ENCODE measurements at places on chromosomes 7 and 10.

DNA sequence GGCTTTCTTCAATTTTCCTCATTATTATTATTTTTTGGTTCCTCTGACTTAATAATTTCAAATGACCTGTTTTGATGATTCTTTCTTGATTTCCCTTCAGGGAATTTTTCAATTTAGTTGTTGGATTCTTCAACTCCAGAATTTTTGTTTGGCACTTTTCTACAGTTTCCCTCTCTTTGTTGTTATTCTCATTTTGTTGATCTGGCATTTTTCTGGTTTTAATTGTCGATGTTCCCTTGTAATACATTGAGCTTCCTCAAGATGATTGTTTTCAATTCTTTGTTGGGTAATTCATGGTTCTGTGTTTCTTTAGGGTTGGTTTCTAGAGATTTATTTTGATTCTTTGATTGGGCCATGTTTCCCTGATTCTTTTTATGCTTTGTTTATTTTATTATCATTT is 67.8 kb upstream of the DNAJC1 start:
- no peak for DNase-seq

DNA sequence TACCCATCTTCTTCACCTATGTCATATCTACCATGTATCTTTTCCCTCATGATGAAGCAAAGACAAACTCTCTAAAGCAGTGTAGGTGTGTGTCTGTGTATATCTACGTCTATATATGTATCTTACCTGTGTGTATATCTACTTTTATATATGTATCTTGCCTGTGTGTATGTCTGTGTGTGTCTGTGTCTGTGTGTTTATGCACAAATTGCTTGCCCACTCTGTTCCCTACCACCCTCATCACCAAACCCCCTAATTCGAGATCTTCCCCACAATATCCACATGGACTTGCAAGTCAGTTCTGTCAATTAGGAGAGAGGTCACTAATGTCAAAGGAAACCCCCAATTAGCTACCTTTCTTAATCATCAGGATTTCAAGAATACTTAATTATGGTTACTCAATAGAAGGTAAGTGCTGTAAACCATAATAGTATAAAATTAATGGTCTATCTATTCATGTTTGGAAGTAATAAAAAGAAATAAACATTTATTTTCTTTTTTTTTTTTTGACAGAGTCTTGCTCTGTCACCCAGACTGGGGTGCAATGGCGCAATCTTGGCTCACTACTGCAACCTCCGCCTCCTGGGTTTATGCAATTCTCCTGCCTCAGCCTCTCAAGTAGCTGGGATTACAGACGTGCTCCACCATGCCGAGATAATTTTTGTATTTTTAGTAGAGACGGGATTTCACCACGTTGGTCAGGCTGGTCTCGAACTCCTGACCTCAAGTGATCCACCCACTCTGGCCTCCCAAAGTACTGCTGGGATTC is 43.6 kb downstream of the ANKRD61 start:
- DNase-seq, result no peak

GRCh38 chr10:127925471-127926207 is 18.7 kb downstream of the PTPRE start:
- no peak for DNase-seq

DNA sequence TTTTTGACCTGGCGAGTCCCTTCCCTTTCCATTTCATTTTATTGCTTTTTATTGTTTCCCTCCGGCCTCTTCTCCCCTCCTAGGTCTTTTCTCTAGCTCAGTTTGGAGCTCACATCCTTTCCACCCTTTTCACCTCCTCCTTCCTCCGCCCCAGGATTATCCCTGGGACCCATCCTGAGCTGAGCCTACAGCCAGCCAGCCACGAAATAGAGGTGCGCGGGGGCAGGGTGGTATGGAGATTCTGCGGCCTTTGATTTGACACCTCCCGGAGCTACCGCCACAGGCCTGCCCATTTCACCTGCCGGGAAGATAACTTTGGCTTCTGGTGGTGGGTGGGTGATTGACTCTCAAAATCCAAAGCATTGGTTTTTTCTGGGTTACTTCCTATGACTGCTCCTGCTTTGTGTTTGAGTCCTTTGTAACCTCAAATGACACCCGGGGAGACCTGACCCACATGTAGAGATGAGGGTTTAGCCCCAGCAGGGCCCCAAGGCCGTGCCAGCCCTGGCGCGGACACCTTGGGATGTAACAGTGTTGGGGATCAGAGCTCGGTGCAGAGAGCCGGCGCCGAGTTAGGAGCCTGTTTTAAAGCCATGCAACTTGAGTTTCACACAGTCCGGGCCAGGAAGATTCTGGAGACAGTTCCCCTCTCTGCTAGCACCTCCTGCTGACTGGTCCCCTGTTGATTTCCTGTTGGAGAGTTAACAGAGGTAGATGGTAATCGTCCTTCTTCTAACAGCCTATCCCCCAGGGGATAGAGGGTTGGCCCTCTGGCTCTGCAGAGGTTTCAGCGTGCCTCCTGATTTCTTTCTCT is 1.5 kb downstream of the DUSP5 start:
- no peak for DNase-seq

DNA sequence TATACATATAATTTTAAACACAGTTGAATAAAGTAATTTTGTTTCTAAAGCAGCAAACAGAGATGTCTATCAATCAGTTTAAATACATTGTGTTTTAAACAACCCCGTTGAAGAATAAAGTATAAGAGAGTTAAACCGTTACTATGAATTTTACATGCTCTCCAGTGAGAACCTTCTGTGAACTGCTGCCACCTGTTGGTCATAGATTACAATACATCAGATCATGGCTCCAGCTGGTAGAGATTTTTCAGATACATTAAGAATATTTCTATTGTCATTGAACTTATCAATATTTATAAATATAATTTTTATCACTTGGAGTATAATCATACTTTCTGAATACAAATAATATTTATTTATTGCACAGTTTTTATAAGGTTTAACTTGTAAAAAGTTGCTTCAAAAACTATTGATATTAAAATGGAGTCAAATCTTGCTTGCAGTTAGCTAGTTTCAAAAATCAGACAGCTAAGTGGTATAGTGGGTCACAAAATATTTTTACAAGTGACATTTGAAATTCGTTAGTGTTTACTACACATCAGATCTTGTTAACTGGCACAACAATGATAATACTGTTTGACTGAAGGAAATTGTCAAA is 561.2 kb upstream of the PHF14 start:
- DNase-seq, result peak; percentile 36

GRCh38 chr7:155725006-155725355 is 80.5 kb downstream of the RBM33 start:
- DNase-seq, result no peak

DNA sequence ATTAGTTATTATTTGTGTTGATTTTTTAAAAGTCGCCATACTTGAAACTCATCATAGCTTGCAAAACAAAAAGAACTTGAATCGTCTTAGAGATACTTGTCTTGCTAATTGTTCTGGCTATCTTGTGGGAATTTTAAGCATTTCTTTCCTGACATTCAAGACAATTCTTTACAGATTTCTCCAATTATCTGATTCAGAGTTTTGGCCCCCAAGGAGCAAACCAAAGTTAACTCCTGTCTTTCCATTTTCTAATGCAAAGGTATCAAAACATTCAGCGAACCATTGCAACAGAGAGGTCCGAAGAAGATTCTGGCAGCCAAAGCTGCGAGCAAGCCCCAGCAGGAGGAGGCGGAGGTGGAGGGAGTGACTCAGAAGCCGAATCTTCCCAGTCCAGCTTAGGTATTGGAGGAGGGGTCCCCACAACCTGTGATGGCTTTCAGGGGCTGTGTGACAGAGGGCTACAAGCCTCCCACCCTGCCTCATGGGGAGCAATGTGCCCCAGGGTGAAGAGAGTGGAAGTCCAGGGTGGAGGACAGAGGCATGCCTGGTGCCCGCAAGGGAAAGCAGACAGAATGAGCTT is 119.4 kb upstream of the STK17A start:
- DNase-seq, result no peak

DNA sequence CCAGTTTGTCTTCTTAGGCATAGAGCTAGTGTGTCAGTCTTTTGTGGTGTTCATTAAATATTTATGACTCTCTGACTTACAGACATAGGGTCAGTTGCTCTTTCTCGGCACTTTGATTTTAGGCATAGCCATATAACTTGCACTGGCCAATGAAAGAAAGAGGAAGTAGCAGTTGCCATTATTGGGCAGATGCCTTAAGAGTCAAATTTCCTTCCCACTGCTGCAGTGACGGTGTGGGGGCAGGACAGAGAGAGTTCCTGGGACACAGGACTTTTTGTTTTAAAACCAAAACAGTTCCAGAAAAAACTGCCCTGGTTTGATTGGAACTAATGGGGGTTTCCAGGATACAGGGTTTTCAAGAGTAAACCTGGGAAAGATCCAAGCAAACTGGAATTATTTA is 60.2 kb upstream of the PHF14 start:
- DNase-seq, result no peak

DNA sequence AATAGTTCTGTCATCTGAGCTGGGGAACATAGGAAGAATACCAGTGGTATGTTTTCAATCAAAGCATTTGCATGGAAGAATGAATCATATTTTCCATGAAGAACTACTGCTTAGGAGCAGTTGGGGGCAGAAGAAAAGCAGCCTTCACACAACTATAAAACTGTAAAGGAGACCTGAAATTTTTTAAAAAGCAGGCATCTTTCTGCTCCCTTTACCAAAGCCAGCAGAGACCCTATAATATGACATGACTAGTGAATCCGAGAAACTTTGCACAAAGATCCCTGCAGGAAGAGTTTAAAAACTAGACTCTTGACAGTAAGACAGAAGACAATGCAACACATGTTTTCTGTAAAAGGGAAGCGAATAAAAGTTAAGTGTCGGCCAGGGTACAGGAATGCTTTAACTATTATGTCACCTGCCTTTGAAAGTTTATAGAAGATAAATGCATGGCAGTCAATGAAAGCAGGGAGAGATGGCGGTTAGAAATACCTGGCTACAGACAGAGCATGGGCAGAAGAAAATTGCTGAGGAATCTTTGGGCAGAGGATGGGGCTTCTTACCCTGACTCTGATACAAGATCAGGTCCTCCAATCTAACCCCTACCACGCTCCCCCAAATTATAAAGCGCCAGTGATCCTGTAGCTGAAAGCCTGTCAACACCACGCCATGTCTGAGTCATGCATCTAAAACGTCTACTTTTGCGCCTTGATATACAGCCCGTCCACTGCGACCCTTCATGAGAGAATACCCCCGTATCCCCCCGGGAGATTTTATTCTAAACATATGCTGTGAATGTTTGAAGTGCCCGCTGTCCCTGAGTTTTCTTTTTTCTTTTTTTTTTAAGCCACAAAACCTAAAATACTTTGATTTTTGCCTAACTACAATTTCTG is 93.1 kb downstream of the GLI3 start:
- no peak for DNase-seq

DNA sequence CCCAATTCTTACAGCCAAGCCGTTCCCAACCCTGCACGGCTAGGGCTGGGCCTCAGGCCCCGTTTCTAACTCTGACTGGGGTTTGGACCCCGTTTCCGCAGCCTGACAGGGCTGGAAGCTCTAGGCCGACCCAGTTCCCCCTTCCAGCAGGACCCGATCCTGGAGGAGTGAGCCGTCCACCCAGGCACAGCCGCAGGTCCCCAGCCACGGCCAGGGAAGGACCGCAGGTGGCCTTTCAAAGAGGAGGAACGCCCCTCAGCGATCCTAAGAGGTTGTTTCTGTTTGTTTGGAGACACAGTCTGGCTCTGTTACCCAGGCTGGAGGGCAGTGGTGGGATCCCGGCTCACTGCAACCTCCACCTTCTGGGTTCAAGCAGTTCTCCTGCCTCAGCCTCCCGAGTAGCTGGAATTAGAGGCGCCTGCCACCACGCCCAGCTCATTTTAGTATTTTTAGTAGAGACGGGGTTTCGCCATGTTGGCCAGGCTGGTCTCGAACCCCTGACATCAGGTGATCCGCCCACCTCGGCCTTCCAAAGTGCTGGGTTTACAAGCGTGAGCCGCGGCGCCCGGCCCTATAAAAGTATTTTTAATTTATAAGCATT is 778 bp upstream of the GET4 start:
- DNase-seq, result no peak

- no peak for DNase-seq
Observed at GRCh38 chr7:69967689-69968450, 369.6 kb downstream of the AUTS2 start.

GRCh38 chr10:124971276-124971675 is 29.4 kb downstream of the ZRANB1 start:
- peak; percentile 25 for DNase-seq

DNA sequence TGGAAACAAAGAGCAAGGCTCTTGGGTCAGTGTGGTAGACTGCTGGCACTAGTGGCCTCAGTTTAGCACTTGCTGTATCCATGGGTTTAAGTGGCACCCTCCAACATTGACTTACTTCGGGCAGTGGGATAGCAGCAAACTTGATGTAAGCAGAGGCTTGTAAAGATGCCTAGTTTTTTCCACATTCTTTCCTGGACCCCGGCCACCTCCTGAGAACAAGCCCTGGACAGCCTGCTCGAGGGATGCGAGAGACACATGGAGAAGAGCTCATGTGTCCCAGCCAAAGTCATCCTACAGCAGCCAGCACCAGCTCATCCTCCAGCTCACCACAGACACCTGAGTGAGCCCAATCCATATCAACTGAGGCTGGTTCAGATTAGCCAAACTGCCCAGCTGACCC is 142.7 kb upstream of the PCBD1 start:
- no peak for DNase-seq

DNA sequence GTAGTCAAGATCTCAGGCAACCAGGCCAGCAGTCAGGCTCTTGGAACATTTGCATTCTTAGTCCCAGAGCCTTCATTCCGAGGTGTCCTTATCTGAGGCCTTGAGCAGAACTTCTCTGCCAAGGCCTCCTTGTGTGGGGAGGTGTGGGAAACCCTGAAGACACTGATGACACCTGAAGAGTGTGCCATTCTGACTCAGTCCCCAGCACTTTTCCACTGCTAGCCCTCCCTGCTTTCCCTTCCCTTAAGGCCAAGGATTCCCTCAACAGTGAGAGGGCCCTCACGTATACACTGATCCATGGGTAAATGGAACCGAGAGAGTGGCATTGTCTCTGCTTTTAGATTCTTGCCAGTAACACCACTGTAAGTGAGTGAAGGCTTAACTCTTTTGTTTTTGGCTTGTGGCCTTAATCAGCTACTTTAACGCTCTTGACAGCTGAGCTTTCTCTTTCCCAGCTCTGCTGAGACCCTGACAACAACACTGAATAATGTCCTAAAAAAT is 30.3 kb downstream of the TRDMT1 start:
- no peak for DNase-seq

- DNase-seq, result no peak
Observed at GRCh38 chr7:86937363-86937878, 122.0 kb downstream of the ELAPOR2 start.

DNA sequence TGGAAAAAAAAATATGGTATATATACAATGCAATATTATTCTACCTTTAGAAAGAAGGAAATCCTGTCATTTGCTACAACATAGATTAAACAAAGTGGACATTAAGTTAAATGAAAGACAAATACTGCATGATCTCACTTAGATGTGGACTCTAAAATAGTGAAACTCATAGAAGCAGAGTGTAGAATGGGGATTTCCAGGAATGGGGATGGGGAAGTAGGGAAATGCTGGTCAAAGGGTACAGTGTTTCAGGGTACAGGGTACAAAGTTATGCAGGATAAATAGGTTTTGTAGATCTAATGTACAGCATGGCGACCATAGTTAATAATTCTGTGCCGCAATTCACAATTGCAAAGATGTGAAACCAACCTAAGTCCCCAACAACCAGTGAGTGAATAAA is 385.5 kb downstream of the SFMBT2 start:
- DNase-seq, result no peak

Data from Jurkat, Clone E6-1 (cell line).